Effector memory CD4-positive, alpha-beta T cell (primary cell): ENCODE measurements at places on chromosomes 13 and 19.
A peak's percentile ranks its signal among the peaks of the same experiment; 100 is the strongest.

DNA sequence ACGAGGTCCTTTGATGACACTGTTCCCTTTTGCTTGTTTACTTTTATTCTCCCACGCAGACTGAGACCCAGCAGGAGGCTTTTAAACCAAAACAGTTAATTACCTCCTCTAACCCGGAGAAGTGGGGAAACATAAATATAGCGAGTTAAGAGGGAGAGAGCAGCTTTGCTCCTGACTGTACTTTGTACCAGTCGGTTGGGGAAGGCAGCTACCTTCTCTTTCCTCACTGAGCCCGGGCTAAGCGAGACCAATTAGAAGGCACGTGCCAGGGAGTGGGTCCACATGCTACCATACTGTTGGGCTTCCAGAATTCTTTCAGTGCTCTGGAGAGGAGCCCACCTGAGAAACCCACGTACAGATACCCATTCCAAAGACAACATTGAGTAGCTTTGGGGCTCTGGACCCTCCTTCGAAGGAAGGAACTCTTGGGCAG lies 124.2 kb downstream of the ZIC5 start:
- no peaks in the 10 kb centered on the region for H3K4me1 ChIP-seq
- no peak overlapping the region for H3K27ac ChIP-seq
- no peaks in the 10 kb centered on the region for H3K36me3 ChIP-seq
- H3K27me3 ChIP-seq: no peaks in the 10 kb centered on the region

DNA sequence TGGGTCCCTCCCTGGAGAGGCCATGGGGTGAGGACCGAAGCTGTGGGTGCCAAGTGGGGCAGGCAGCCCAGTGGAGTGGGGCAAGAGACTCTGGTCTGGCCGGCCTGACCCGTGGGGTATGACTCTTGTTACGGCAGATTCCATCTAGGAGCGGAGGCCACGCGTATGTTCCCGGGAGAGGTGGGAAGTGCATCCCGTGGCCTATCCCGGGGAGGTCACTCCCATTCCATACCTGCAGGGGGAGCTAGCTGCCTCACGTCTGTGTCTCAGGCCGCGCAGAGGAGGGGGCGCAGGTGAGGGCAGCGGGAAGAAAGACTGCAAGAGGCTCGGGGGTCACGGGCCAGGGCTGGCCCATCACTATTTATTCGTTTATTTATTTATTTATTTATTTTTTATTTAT lies 4.9 kb downstream of the CSNK1G2 start:
- H3K27ac ChIP-seq: no peak overlapping the region
- DNase-seq: no peak

DNA sequence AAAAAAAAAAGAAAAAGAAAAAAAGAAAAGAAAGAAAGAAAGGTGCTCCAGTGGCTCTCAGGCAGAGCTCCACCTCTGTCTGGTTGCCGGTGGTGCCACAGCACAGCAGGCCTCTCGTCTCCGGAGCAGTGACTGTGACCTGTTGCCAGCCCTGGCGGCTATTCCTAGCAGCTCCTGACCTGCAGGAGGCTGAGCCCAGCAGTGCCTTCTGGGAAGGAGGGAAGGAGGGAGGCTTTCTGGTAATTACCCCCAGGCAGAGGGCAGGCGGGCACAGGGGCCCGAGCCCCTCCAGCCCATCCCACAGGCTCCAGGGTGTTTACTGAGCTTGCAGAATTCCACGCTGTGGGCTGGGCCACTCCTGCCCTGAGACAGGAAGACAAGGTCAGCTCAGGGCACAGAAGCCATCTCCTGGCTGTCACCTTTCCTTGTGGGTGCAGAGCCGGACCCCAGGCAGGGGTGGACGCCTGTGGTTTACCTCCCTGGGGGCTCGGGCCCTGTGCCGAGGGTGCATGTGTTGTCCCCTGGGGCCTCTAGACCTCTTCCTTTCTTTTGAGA lies 77.9 kb downstream of the GNG7 start:
- no peaks in the 10 kb centered on the region for H3K36me3 ChIP-seq
- no peak overlapping the region for H3K27ac ChIP-seq
- H3K4me1 ChIP-seq: peaks cover 23% of the 10 kb centered on the region
- H3K27me3 ChIP-seq: no peaks in the 10 kb centered on the region
- no peak overlapping the region for H3K4me3 ChIP-seq

GRCh38 chr19:30135093-30135757 lies 193.2 kb downstream of the URI1 start:
- DNase-seq: no peak
- no peaks in the 10 kb centered on the region for H3K4me1 ChIP-seq
- no peak overlapping the region for H3K4me3 ChIP-seq
- H3K27me3 ChIP-seq: no peaks in the 10 kb centered on the region

DNA sequence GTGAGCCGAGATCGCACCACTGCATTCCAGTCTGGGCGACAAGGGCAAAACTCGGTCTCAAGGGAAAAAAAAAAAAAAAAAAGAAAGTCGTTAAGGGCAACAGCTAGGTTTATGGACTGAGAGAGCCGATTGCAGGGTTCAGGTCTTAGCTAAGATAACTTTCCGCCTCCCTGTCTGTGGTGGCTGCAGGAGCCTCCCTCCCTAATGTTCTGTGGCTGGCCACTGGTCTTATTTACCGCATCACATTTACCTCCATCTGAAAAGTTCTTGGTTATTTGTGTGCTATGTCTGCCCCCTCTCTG lies 722 bp upstream of the CRTC1 start:
- peaks cover 16% of the 10 kb centered on the region for H3K4me1 ChIP-seq
- H3K4me3 ChIP-seq: peak overlapping the region; percentile 72
- no peak overlapping the region for H3K27ac ChIP-seq
- no peak for DNase-seq

DNA sequence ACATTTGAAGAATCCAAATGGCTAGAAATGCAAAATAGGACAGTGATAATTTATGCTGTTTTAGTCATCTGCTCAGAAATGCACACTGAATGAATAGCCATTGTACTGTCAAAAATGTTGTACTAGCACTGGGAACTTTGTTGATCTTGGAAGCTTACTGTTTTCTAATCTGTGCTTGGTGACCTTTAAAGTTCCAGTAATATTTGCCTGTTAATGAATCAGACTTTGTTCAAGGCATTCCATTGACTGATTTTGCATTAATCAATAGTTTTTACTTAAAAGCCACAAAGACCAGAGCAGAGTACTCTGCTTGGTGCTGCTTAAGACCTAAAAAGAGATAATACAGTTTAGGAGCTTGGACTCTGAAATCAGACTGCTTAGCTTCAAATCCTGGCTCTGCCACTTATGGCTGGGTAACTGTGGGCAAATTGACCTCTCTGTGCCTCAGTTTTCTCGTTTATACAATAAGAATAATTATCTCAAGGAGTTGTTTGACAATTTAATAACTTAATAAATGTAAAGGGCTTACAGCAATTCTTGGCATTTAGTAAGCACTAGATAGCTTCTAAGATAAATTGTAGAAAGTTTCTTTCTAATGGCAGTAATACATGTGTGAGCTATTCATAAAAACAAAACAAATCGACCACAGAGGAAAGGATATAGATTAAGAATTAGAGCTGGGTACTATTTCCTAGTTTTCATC lies 4.6 kb upstream of the SLAIN1 start:
- peaks cover 7% of the 10 kb centered on the region for H3K4me1 ChIP-seq
- no peak overlapping the region for H3K27ac ChIP-seq
- no peaks in the 10 kb centered on the region for H3K36me3 ChIP-seq

GRCh38 chr19:12936582-12936981 lies 1.8 kb upstream of the CALR start:
- no peaks in the 10 kb centered on the region for H3K27me3 ChIP-seq
- no peak for DNase-seq
- H3K27ac ChIP-seq: no peak overlapping the region
- no peak overlapping the region for H3K4me3 ChIP-seq

- H3K4me3 ChIP-seq: peak within 1 kb of the TSS; percentile 65
- peak; percentile 91 for DNase-seq
Measured at GRCh38 chr19:7636691-7637373, at the start of gene STXBP2. TSS of gene STXBP2 (plus strand) at chr19:7637110. CDS start at chr19:7637150, 40 bp downstream.

GRCh38 chr19:16867211-16867610 lies 21.6 kb upstream of the F2RL3 start:
- H3K4me1 ChIP-seq: no peaks in the 10 kb centered on the region
- H3K36me3 ChIP-seq: peaks cover 76% of the 10 kb centered on the region
- H3K27me3 ChIP-seq: no peaks in the 10 kb centered on the region

DNA sequence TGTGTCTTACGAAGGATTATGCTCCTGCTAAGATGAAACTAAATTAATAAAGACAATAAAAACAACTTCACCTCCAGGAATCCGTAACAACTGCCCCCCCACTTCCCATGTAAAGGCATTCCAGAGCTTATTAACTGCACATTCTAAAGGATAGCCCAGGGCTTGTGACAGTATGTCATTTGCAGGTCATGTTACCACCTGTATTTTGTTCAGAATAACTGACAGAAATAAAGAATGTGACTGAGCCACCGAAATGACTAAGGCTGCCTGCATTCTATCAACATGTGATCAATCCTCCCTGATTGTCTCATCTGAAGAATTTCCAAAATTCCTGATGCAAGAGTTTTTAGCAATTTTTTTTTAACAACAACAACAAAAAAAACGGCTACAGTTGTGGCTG lies 117.2 kb downstream of the MIPEP start:
- no peaks in the 10 kb centered on the region for H3K36me3 ChIP-seq
- no peak for DNase-seq
- H3K4me1 ChIP-seq: no peaks in the 10 kb centered on the region
- no peaks in the 10 kb centered on the region for H3K27me3 ChIP-seq
- H3K27ac ChIP-seq: no peak overlapping the region

GRCh38 chr19:49408816-49409440 lies 14.3 kb downstream of the PTH2 start:
- peak overlapping the region; percentile 57 for H3K27ac ChIP-seq
- no peaks in the 10 kb centered on the region for H3K27me3 ChIP-seq
- peak overlapping the region; percentile 13 for H3K4me3 ChIP-seq
- H3K36me3 ChIP-seq: no peaks in the 10 kb centered on the region

DNA sequence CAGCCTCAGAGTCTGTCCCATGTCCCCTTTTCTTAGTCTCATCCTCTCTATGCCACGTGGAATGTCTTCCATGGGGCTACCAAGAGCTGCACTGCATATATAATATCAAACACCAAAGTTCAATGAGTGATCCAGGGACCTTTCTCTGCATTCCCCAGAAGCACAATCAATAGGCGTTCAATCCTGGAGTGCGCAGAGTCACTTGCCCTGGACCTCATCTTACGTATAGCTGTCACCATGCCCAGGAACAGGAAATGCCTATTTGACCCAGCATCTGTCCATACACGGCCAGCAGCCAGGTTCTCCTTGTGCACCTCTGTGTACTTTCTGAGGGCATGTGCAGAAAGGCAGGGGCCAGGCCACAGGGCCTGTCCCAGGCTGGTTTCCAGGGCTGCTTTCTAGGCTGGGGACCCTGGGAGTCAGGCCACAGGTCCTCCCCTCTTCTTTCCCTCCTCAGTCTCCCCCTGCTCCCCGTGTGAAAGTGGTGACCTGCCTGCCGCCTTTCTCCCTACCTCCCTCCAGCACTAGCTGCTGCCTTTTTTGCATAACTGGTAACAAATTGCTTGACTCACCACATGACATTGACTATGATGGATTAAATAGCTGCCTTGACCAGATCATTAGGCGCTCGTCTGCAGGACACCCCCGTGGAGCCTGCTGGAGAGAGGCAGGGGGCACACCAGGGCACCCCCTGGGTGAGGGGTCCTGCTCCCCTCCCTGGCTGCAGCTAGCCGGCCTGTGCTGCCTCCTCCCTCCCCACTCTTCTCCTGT lies 222.0 kb downstream of the ZNF536 start:
- no peaks in the 10 kb centered on the region for H3K4me1 ChIP-seq
- H3K27me3 ChIP-seq: no peaks in the 10 kb centered on the region
- H3K36me3 ChIP-seq: no peaks in the 10 kb centered on the region
- H3K4me3 ChIP-seq: no peak overlapping the region

GRCh38 chr19:5001615-5002014 lies 32.7 kb downstream of the KDM4B start:
- H3K27ac ChIP-seq: no peak overlapping the region
- no peaks in the 10 kb centered on the region for H3K4me1 ChIP-seq
- H3K27me3 ChIP-seq: no peaks in the 10 kb centered on the region
- no peaks in the 10 kb centered on the region for H3K36me3 ChIP-seq
- no peak overlapping the region for H3K4me3 ChIP-seq

- peaks cover 46% of the 10 kb centered on the region for H3K4me1 ChIP-seq
- peak; percentile 97 for DNase-seq
- H3K36me3 ChIP-seq: no peaks in the 10 kb centered on the region
- H3K4me3 ChIP-seq: peak overlapping the region; percentile 53
- peak overlapping the region; percentile 42 for H3K27ac ChIP-seq
Measured at GRCh38 chr19:35140962-35141836, 1.9 kb upstream of the FXYD7 start.
